ENCODE measurements at places on chromosomes 2 and 18. TPM values are rescaled to one million over a fixed set of nuclear protein-coding genes. Genes with fewer than 3 reads are reported as not detected.

- H3K36me3 ChIP-seq: no peaks in the 10 kb centered on the region
- no peak overlapping the region for H3K4me3 ChIP-seq
- DNase-seq: no peak
Measured at GRCh38 chr18:48815581-48816324, 135.0 kb downstream of the SMAD7 start.

DNA sequence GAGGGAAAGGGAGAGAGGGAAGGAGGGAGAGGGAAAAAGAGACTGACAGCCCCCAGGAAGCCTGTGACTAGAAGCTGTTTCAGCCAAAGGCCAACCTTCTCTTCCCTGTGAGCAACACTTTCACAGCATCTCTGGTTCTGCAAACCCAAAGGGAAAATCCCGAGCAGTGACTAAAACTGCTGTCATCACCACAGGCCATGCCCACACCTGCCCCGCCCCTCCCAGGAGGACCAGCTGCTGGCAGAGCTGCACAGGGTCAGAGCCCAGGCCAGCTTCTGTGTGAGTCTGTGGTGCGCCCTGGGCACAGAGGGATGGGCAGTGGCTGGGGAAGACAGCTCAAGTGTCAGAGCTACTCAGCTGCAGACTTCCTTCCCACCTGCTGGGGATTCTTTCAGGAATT is 64.9 kb upstream of the OTOS start:
- no peaks in the 10 kb centered on the region for H3K27me3 ChIP-seq
- no peak overlapping the region for H3K27ac ChIP-seq
- DNase-seq: no peak
- H3K4me1 ChIP-seq: peaks cover 7% of the 10 kb centered on the region
- peak overlapping the region; percentile 29 for H3K4me3 ChIP-seq

GRCh38 chr18:7164323-7165004 is 46.9 kb upstream of the LAMA1 start:
- H3K4me3 ChIP-seq: no peak overlapping the region
- no peaks in the 10 kb centered on the region for H3K36me3 ChIP-seq
- no peak overlapping the region for H3K27ac ChIP-seq
- no peaks in the 10 kb centered on the region for H3K27me3 ChIP-seq
- no peaks in the 10 kb centered on the region for H3K4me1 ChIP-seq
- DNase-seq: no peak

- no peaks in the 10 kb centered on the region for H3K4me1 ChIP-seq
- peak overlapping the region; percentile 89 for H3K4me3 ChIP-seq
- no peak overlapping the region for H3K27ac ChIP-seq
- peaks cover 14% of the 10 kb centered on the region for H3K36me3 ChIP-seq
Measured at GRCh38 chr2:27627963-27628766, 647 bp downstream of the CCDC121 start.

DNA sequence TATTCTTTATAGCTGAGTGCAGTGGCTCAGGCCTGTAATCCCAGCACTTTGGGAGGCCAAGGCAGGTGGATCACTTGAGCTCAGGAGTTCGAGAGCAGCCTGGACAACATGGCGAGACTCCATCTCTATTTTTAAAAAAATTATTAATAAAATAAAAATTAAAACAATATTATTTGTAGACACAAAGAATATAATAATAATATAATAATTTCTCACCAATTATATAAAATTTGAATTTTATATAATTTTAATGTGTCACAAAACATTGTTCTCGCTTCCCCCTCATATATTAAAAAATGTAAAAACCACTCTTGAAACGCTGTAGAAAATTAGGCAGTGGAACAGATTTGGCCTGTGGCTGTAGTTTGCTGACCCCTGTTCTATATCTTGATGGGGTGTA is 5.6 kb upstream of the KDM3A start:
- H3K4me3 ChIP-seq: no peak overlapping the region
- peaks cover 10% of the 10 kb centered on the region for H3K36me3 ChIP-seq
- H3K27me3 ChIP-seq: no peaks in the 10 kb centered on the region
- H3K4me1 ChIP-seq: no peaks in the 10 kb centered on the region
- DNase-seq: no peak
- no peak overlapping the region for H3K27ac ChIP-seq

- H3K4me3 ChIP-seq: no peak overlapping the region
- H3K27ac ChIP-seq: no peak overlapping the region
- no peaks in the 10 kb centered on the region for H3K27me3 ChIP-seq
- DNase-seq: peak; percentile 80
- no peaks in the 10 kb centered on the region for H3K4me1 ChIP-seq
- H3K36me3 ChIP-seq: no peaks in the 10 kb centered on the region
Measured at GRCh38 chr2:119659601-119660342, 19.2 kb upstream of the TMEM177 start.

DNA sequence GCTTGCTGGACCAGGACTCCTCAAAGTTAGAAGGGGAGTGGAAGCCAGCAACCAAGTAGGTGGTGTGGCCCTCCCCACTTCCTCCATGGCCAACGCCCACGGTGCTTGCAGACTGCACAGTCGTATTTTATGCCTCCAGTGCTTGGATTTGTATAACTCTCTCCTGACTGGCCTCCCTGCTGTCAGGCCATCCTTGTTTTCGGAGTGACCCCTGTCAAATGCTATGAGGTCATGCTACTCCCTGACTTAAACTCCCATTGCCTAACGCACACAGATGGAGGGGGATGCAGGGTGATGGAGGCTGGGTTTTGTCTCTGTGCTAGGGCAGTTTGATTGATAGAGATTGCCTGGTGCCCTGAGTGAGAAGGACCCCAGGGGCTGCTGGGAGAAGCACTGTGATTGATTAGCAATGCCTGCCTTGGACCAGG is 36.1 kb downstream of the GLI2 start:
- no peaks in the 10 kb centered on the region for H3K36me3 ChIP-seq
- H3K4me3 ChIP-seq: no peak overlapping the region
- no peak for DNase-seq
- H3K27me3 ChIP-seq: no peaks in the 10 kb centered on the region

DNA sequence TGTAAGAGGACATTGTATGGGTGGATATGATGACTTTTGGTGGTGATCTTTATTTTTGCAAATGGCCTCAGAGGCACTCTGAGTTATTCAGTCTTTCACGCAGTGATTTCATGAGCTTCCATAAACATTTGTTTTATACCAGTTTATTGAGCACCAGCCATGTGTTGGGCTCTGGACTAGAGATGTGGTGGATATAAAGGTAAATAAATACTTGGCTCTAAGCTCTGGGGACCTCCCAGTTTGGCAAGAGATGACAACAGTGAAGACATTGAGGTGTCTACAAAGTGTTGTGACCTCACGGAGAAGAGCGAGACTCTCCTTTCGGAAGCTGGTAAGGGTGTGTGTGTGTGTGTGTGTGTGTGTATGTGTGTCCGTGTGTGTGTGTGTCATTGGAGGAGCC is 146.4 kb downstream of the TANC1 start:
- no peak overlapping the region for H3K27ac ChIP-seq
- H3K4me1 ChIP-seq: no peaks in the 10 kb centered on the region
- no peaks in the 10 kb centered on the region for H3K27me3 ChIP-seq
- H3K4me3 ChIP-seq: no peak overlapping the region

- DNase-seq: no peak
- H3K27ac ChIP-seq: no peak overlapping the region
- no peaks in the 10 kb centered on the region for H3K4me1 ChIP-seq
- no peak overlapping the region for H3K4me3 ChIP-seq
- no peaks in the 10 kb centered on the region for H3K27me3 ChIP-seq
Measured at GRCh38 chr2:37211212-37211611, 14.9 kb downstream of the CEBPZOS start.

DNA sequence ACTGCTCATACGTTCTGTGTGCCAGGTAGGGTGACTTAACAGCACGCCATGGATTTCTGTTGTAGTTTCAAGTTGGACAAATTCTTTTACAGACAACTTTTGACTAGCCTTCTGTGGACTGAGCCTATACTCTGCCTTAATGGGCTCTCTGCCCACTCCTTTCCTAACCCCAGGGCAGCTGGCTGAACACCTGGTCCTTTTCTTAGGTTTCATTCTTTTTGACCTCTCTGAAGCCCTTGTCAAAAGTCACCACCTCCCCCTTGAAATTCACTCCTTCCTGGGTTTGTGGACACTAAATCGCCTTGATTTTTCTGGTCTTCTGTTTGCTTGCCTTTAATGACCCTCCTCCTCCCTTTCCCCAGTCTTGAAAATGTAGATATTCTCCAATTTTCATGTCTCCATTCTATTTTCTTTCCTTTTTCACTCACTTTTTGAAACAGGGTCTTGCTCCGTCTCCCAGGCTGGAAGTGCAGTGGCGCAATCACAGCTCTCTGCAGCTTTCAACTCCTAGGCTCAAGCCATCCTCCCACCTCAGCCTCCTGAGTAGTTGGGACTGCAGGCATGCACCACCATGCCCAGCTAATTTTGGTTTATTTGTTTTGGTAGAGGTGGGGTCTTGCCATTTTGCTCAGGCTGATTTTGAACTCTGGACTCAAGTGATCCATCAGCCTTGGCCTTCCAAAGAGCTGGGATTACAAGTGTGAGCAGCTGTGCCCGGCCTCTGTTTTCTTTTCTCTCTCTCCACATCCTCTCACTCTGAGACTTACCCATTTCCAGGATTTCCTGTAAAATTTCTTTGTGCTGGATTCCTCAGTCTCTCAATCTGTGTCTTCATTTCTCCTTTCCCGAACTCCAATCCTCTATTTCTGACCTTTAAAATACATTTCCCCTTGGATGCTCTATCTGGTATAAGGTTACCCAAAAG is 112.9 kb downstream of the PLB1 start:
- H3K4me3 ChIP-seq: no peak overlapping the region
- H3K4me1 ChIP-seq: no peaks in the 10 kb centered on the region
- no peak for DNase-seq
- no peaks in the 10 kb centered on the region for H3K27me3 ChIP-seq

GRCh38 chr18:6495536-6495935 is 80.8 kb upstream of the L3MBTL4 start:
- no peaks in the 10 kb centered on the region for H3K4me1 ChIP-seq
- no peak overlapping the region for H3K4me3 ChIP-seq
- no peaks in the 10 kb centered on the region for H3K36me3 ChIP-seq
- no peak for DNase-seq

- H3K36me3 ChIP-seq: peaks cover 4% of the 10 kb centered on the region
- no peak overlapping the region for H3K4me3 ChIP-seq
- H3K4me1 ChIP-seq: no peaks in the 10 kb centered on the region
- DNase-seq: no peak
- peaks cover 14% of the 10 kb centered on the region for H3K27me3 ChIP-seq
Measured at GRCh38 chr2:161233858-161234431, 73.7 kb downstream of the TANK start.

GRCh38 chr2:174477759-174478158 is 9.1 kb downstream of the GPR155 start:
- H3K36me3 ChIP-seq: no peaks in the 10 kb centered on the region
- no peak for DNase-seq
- H3K4me3 ChIP-seq: no peak overlapping the region
- no peaks in the 10 kb centered on the region for H3K4me1 ChIP-seq

- peaks cover 3% of the 10 kb centered on the region for H3K4me1 ChIP-seq
- H3K27me3 ChIP-seq: no peaks in the 10 kb centered on the region
- H3K36me3 ChIP-seq: no peaks in the 10 kb centered on the region
- DNase-seq: no peak
- no peak overlapping the region for H3K27ac ChIP-seq
Measured at GRCh38 chr2:158477202-158477601, 20.4 kb downstream of the PKP4 start.

DNA sequence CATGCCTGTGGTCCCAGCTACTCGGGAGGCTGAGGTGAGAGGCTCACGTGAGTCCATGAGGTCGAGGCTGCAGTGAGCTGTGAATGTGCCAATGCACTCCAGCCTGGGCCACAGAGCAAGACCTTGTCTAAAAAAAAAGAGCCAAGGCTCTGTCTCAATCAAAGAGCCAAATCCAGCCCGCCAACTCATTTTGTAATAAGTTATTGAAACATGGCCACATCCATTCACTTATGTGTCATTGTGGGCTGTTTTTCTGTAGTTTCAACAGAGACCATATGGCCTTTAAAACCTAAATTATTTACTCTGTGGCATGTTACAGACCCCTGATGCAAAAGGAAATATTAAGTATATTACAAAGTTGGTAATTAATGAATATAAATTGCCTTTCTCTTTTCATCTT is 60.8 kb downstream of the GPR39 start:
- no peaks in the 10 kb centered on the region for H3K4me1 ChIP-seq
- no peak overlapping the region for H3K4me3 ChIP-seq
- no peak overlapping the region for H3K27ac ChIP-seq
- no peaks in the 10 kb centered on the region for H3K36me3 ChIP-seq

GRCh38 chr2:120312076-120312475 is 33.9 kb upstream of the INHBB start:
- H3K27me3 ChIP-seq: peaks cover 34% of the 10 kb centered on the region
- H3K4me1 ChIP-seq: peaks cover 3% of the 10 kb centered on the region
- no peak overlapping the region for H3K4me3 ChIP-seq
- DNase-seq: no peak
- no peak overlapping the region for H3K27ac ChIP-seq
- no peaks in the 10 kb centered on the region for H3K36me3 ChIP-seq

- H3K27me3 ChIP-seq: no peaks in the 10 kb centered on the region
- H3K4me1 ChIP-seq: no peaks in the 10 kb centered on the region
- no peak overlapping the region for H3K27ac ChIP-seq
- no peaks in the 10 kb centered on the region for H3K36me3 ChIP-seq
Measured at GRCh38 chr2:186554429-186554828, 35.4 kb upstream of the ITGAV start.

GRCh38 chr2:176595986-176596385 is 326.7 kb downstream of the MTX2 start:
- H3K4me1 ChIP-seq: peaks cover 6% of the 10 kb centered on the region
- H3K27me3 ChIP-seq: no peaks in the 10 kb centered on the region
- no peak overlapping the region for H3K4me3 ChIP-seq
- DNase-seq: no peak
- no peaks in the 10 kb centered on the region for H3K36me3 ChIP-seq

GRCh38 chr2:39181297-39181696 is 60.4 kb upstream of the SOS1 start:
- H3K36me3 ChIP-seq: no peaks in the 10 kb centered on the region
- no peak overlapping the region for H3K4me3 ChIP-seq
- no peak overlapping the region for H3K27ac ChIP-seq
- no peaks in the 10 kb centered on the region for H3K27me3 ChIP-seq
- DNase-seq: no peak

DNA sequence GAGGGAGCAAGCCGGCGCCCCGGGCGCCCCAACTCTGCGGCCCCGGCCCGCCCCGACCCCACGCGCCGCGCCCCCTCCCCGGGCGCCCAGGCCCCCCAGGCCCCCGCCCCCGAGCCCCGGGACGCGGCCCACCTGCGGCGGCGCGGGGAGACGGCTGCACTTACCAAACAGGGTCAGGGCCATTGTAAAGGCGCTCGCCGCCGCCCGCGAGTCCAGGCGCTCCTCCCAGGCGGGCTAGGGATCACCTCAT is 526 bp downstream of the CHN1 start:
- no peaks in the 10 kb centered on the region for H3K36me3 ChIP-seq
- H3K4me3 ChIP-seq: peak overlapping the region; percentile 75
- no peaks in the 10 kb centered on the region for H3K4me1 ChIP-seq
- H3K27me3 ChIP-seq: no peaks in the 10 kb centered on the region
- no peak for DNase-seq

DNA sequence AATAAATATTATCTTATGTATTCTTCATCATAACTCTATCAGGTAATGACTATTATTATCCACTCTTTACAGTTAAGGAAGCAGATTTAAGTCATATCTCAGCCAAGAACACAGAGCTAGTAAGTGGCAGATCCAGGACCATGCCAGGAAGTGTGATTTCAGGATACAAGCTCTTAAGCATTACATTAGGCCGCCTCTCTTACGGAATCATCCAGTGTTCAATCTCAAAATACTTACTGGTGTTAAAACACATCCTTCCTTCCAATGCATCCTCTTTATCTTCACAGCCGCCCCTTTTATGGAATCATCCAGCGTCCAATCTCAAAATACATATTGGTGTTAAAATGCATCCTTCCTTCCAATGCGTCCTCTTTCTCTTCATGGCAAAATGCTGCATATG is 14.7 kb upstream of the RGPD4 start:
- no peak overlapping the region for H3K4me3 ChIP-seq
- no peak for DNase-seq

GRP gene
- total RNA-seq: not detected

G6PC2 gene
- total RNA-seq: not detected

TGFA gene
- 3.7 TPM for total RNA-seq

IL36RN gene
- not detected for total RNA-seq
